ENCODE measurements at places on chromosomes 6 and 20.

- DNase-seq = no peak
Observed at GRCh38 chr6:44782892-44783291, 395.4 kb downstream of the CDC5L start.

- DNase-seq = no peak
Observed at GRCh38 chr20:43833511-43834395, 80.9 kb upstream of the TOX2 start.

GRCh38 chr6:151087861-151088598, 151.7 kb upstream of the AKAP12 start:
- DNase-seq = no peak

DNA sequence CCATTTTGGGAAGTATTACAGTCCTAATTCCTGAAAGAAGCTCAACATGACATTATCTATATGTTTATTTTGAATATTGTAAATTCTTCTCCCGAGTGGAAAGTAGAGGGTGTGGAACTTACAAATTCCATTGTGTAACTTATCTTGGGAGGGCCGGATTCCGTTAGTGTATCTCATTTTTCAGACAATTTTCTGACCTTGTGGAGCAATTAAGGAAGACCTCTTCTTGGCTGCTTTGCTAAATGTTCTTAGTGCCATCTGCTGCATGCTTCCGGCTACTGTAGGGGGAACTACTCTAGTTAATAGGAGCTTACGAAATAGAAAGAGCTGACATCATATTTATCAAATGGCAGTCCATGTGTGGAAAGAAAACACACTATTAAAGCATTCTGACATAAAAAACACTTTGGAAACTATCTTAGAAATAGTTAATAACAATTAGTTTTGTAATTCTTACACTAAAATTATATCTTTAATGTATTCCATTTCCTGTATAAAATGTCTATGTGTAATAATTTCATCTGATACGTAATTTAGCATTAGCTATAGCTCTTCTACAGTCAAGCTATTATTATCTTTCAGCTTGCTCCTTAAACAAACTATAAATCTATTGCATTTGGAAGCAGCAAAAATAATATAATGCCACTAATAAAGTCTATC, 41.5 kb upstream of the KCNQ5 start:
- no peak for DNase-seq

DNA sequence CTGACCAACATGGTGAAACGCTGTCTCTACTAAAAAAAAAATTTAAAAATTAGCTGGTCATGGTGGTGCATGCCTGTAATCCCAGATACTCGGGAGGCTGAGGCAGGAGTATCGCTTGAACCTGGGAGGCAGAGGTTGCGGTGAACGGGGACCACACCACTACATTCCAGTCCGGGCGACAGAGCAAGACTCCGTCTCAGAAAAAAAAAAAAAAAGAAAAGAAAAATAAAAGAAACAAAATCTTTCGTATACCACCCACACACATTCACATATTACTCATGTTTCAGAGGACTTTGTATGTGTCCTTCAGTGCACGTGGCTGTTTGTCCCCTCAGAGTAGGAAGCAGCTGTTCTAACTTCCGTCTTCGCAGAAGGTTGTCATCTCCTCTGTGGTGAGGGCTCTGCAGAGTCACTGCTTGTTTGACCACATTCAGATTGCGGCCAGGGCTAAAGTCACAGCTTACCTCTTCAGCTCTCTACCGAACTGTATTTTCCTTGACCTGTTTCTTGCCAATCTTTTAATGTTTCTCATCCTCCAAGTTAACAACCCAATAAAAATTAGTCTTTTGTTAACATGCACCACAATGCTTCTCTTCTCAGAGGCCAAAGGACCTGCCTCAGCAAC, 36.6 kb upstream of the HIVEP1 start:
- no peak for DNase-seq

DNA sequence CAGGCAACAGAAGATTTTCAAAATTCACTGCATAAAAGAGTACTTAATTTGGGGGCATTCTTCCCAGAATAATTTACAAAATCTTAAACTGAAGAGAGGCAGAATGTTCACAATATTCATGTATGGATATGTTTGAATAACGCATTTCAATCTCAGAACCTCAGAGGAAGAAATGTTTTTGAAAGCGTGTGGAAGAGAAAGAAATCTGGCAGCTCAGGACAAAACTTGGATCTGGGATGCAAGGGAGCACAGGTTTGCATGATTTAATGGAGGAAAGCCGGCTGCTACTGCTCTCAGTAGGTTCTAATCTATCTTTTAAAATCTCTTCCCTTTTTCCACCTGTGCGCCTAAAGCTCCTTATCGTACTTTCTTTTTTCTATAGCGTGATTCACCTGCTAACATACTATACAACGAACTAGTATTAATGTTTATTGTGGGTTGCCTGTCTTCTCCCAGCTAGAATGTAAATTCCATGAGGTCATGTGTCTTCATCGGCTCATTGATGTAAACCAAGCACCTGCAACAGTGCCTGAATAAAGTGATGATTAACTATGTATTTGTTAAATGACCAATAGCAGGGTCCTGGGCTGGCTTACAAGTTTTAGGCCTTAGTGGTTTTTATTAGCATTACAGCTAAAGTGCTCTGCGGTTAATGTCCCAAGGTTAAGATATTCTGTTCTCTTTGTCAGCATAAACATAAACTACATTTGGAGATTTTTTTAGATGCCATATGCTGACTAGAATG, 15.3 kb downstream of the PRL start:
- no peak for DNase-seq

DNA sequence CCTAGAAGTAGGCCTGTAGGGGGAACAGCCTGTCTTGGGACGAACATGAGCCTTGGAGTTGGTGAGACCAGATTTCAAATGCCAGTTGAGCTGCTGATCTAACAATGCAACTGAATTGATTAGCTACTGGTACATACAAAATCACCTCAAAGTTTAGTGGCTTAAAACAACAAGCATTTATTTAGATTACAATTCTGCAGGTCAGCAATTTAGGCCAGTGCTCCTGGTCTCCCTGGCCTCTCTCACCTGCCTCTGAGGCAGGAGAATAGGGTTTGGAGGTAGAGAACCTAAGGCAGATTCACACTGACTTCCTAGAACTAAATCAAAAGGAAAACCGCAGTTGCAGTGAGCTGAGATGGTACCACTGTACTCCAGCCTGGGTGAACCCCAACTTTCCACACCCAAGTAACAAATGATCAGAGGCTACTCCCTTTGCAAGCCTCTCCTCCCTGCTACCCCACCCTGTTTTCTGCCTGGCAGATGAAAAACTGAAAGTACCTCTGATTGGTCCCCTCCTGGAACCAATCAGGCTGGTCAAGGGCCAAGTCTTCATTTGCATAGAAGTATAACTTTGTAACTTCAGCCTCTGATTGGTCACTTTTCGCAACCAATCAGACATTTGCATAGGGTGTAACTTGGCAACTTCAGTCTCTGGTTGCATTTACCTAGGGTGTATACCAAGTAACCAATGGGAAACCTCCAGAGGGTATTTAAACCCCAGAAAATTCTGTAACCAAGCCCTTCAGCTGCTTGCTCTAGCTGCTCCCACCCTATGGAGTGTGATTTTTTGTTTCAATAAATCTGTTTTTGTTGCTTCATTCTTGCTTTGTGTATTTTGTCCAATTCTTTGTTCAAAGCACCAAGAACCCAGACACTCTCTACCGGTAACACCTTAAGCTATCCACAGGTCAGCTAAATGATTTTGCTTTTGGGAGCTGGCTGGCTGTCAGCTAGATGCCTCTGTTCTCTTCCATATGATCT, 8.1 kb upstream of the UBR2 start:
- no peak for DNase-seq

DNA sequence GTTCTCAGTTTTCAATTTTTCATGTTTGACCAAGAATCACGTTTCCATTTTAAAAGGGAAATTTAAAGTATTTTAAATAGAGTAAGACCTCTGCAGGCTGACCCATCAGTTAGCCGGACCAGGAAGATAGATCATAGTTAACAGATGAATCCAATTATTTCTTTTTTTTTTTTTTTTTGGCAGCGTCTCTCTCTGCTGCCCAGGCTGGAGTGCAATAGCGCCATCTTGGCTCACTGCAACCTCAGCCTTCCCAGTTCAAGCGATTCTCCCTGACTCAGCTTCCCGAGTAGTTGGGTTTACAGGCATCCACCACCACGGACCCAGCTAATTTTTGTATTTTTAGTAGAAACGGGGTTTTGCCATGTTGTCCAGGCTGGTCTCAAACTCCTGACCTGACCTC, 256.7 kb upstream of the CNR1 start:
- no peak for DNase-seq

DNA sequence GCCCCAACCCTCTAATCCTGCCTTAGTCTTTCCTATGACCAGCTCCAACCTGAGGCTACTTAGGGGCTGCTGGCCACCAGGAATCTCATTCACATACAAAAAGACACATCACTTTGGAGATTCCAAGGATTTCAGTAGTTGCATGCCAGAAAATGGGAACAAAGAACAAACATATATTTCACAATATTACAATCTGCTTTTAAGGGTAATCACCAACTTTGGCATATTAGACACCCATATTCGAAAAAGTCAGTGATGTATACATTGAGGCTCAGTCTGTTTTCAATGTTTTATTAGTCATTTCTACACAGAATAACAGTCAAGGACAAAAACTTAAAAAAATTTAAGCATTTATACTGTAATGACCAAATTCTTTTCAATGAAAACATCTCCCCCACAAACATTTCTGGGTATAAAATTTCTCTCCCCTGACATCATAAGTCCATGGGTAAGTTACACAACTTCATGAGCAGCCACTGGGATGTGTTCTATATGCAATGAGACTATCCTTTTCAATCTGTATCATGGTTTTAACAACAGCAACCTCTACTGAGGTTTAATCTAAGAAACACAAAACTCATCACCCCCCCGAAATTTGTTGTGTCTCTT, 103.5 kb downstream of the MAP7 start:
- DNase-seq = no peak

GRCh38 chr6:135006386-135006914, 48.2 kb downstream of the HBS1L start:
- DNase-seq = no peak

DNA sequence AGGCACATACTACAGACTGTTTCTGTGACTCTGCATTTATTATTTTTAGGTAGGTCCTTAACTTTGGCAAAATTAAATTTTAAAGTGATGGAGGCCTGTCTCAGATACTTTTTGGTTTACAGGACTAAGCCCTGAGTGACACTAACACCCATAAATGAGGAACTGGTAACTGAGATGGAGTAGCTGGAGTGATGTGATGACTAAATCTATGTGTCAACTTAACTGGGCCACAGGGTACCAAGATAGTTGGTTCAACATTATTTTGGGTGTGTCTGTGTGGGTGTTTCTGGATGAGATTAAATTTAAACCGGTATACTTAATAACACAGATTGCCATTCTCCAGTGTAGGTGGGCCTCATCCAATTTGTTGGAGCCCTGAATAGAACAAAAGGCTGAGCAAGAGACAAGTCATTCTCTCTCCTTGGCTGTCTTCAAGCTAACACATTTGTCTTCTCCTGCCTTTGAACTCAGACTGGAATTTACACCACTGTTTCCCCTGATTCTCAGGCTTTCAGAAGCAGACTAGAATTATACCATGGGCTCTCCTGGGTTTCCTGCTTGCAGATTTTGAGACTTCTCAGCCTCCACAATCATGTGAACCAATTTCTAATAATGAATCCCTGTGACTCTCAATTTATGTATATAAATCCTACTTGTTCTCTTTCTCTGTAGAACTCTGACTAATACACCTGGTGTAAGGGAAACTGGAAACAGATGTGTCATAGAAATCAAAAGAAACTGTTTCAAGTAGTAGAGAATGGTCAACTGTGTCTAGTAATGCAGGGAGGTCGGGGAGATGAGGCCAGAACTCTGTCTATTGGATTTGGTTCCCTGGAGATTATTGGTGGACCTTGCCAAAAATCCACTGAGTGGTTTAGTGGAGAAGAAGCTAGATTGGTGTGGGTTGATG, 579.2 kb downstream of the EPM2A start:
- no peak for DNase-seq

DNA sequence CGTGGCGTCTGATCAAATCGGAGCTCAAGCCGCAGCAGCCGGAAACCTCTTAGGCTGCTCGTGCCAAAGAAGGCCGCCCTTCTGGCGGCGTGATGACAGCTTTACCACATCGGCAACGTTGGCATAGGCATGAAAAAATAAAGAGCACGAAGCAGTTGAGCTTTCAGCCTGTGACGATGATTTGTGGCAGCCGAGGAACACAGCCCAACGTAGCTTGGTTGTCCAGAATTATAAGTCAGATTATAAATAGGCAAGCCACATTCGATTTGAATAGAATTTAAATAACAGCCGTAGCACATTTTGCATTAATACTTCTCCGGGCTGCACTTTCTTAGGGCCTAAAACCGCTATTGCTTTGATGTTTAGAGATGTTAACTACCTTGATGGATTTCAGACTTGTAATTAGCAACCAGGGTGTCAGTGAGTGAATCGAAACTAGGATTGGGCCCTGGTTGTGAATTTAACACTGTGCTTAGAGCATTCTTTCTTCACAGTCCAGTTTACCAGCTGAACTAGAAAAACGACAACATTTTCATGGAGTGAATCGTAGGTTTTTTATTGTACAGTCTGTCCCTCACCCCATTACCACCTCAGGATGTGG, 864 bp upstream of the BCLAF1 start:
- DNase-seq = peak; percentile 74

DNA sequence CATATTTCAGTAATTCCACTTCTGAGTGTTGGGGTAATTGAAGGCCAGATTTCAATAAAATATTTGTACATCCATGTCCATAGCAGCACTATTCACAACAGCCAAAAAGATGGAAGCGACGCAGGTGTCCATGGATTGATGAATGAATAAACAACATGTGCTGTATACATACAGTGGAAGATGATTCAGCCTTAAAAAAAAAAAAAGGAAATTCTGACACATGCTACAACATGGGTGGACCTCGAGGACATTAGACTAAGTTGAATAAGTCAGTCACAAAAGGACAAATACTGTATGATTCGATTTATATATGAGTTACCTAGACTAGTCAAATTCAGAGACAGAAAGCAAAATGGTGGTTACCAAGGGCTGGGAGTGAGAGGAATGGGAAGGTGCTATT, 57.2 kb downstream of the TRAM2 start:
- DNase-seq = no peak

DNA sequence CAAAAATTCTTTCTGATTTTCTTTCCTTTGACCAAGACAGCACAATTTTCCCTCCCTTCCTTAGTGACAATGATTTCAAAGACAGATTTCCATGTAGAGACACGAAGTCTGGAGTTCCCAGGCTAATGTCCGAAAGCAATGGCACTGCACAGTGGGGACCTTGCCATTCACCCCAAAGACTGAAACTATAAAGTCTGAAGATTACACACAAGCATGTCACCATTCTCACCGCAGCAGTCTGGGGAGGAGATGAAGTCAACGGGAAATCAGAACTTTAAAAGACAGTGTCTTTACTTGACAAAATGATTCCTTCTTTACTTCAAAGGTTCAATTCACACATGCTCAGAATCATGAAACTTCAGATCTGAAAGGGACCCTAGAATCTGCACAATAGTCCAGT, 8.3 kb downstream of the B4GALT5 start:
- DNase-seq = no peak

- DNase-seq = no peak
Observed at GRCh38 chr6:157675831-157676230, 147.2 kb upstream of the SNX9 start.

Data from activated CD4-positive, alpha-beta T cell treated with anti-CD3 and anti-CD28 coated beads, Interleukin-2, amount 50 U/mL, for 48 hours (primary cell).